ENCODE measurements at places on chromosomes 11 and 22. TPM values are rescaled to one million over a fixed set of nuclear protein-coding genes. Genes with fewer than 3 reads are reported as not detected.

ABTB2 gene
- total RNA-seq = 12.7 TPM

OR5T1 gene
- total RNA-seq = not detected

PACSIN3 gene
- 114 TPM for total RNA-seq

IGSF22 gene
- total RNA-seq = 0.63 TPM

YDJC gene
- total RNA-seq = 25.7 TPM

HEPHL1 gene
- not detected for total RNA-seq

TMX2 gene
- 124 TPM for total RNA-seq

RIMBP3C gene
- total RNA-seq = 0.15 TPM

PCNX3 gene
- 76.9 TPM for total RNA-seq

NAALADL1 gene
- not detected for total RNA-seq

POU2AF1 gene
- not detected for total RNA-seq

RFPL1 gene
- total RNA-seq = not detected

TRIM48 gene
- total RNA-seq = not detected

GRCh38 chr11:34356913-34357700, 703 bp downstream of the ABTB2 start:
- peak; percentile 56 for DNase-seq

- no peak for DNase-seq
Observed at GRCh38 chr11:120390585-120390922, 54.3 kb downstream of the ARHGEF12 start.

DNA sequence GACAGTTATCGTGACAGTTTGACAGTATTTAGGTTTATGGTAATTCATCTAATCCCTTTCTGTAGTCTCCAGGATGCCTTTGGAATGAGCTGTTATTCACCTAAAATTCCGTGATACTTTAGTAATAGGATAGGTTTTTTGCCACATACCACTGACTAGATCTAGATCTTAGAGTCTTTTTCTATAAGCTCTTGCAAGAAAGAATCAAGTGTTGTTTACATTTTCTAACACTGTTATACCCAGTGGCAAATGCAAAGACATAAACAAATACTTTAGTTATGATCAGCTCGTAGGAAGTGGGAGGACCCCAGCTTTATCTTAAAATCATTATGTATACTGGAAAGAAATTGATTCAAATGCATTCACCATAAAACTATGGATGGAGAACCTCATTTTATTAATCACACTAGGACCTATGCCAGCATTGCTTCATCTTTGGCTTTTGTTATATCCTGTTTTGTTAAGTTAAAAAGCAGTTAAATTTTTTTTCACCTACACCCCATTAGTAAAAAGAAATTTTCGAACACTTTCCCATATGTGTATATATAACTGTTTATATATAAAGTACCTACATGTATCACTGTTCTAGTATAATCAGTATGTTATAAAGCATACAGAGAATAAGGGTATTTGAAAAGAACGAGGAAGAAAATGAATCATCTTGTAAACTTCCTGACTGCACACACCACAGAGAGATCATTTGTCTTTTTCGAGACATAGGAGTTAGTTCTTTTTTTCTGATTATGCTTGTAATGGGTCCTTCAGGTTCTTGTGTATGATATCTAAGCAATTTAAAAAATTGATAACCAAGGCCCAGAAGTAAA, 60.9 kb downstream of the PDHX start:
- peak; percentile 99 for DNase-seq

- no peak for DNase-seq
Observed at GRCh38 chr22:44676441-44677352, 25.3 kb upstream of the PRR5 start.

- no peak for DNase-seq
Observed at GRCh38 chr11:60764879-60765278, 8.2 kb downstream of the MS4A15 start.

DNA sequence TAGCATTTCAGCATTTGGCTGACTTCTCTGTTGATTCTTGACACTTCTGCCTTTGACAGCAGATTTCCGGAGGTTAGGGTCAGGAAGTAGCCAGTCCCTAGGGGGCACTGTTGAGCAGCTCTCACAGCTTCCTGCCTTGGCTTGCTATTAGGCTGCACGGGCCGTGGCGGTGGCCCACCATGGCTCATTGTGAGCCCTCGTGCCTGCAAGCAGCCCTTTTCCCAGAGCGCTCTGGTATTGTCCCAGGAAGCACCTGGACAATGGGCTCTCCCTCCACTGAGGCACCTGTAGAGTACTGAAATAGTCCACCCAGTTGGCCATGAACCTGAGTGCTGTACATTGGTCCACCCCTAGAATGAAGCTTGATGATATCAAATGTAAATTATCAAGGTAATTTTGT, 100.2 kb upstream of the GAL start:
- DNase-seq = no peak

GRCh38 chr11:121459413-121460017, 6.7 kb upstream of the SORL1-AS1 start:
- no peak for DNase-seq

DNA sequence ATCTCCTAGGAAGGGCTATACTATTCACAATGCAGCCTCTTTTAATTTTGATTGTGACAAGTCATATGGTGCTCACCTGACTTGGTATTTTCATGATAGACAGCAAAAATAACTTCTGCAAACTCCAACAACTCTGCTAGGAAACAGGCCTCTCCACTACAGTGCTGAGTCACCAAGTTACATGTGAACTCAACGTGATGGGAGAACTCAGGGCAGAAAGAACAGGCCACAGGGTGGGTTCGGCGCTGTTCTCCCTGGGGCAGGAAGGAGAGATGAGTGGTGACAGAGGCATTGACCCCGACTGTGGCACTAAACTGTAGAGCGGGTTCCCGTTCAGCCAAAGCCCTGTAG, 76.6 kb upstream of the UCP3 start:
- DNase-seq = no peak

DNA sequence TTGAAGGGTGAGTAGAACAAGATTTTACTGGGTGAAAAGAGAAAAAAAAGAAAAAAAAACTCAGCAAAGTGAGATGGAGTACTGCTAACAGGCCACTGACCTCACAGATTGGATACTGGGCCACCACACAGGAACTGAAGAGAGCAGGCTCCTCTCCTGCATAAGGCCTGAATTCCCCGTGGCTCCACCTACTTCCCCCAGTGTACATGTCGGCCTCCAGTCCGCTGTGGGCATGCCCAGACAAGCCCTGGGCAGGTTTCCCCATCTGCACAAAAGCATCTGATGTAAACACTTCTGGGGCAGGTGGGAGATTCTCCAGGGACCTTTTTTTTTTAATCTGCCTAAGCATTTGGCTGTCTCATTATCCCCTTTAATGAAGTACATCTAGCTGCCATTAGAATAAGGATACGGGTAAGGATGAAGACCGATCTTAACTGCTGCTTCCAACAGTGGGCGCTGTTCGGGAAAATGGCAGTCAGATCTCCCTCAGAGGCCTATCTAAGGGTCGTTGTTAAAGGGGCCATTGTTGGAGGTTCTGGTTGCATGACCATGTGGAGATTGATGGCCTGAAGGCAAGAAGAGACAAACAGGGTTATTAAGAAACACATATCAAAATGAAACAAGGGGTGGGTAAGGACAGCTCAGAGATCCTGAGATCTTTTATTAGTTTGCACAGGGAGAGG, 48.5 kb downstream of the MS4A13 start:
- no peak for DNase-seq

DNA sequence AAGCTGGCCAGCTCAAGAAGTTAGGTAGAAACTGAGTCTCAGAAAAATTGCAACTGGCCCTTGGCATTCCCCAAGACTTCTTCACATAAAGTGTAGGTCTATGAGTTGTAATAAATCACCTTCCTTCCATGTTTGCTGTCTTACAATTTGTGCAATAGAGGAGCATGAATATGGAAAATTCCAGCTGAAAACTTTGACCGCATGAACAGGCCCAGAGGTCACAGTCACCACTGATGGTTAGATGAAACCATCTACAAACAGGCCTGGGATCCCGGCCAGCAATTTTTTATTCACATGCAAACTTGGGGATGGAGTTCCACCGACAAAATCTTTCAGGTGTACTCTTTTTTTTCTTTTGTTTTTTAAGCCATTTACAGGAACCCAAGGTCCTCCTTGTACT, 88.1 kb downstream of the SERGEF start:
- no peak for DNase-seq

- no peak for DNase-seq
Observed at GRCh38 chr11:103947546-103947919, 88.9 kb upstream of the DDI1 start.

- DNase-seq = no peak
Observed at GRCh38 chr11:33984682-33985389, 66.7 kb upstream of the CAPRIN1 start.

DNA sequence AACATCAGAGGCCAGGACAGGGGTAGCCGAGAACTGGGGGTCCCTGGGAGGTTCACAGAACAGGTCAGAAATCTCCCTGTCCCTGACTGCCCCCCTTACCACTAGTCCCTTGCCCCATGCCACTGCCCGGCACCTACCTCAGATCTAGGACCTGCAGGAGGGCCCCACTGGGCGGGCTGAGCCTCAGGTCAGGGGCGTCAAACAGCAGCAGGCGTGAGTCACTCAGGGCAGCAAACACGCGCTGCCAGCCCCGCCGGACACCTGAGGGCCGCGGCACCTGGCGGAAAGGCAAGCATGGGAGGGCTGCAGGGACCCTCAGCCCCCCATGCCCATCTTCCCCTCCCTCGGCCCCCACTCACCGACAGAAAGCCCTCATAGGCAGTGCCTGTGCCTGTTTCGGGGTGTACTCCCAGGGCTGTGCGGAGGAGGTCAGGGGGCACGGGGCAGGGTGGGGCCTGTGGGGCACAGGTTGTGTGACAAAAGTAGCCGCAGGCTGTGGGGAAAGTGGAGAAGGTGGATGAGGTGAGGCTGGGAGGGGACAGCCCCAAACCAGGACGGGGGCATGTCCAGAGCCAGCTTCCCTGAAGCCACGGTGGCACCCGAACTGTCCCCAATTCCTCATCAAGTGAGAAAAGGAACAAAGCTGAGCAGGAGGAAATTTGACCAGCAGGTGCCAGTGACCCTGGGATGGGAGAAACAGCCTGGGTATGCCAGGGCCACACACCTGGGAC, 11.8 kb downstream of the CDC42BPG start:
- no peak for DNase-seq

GRCh38 chr11:23023319-23023718, 163.0 kb upstream of the CCDC179 start:
- DNase-seq = no peak

DNA sequence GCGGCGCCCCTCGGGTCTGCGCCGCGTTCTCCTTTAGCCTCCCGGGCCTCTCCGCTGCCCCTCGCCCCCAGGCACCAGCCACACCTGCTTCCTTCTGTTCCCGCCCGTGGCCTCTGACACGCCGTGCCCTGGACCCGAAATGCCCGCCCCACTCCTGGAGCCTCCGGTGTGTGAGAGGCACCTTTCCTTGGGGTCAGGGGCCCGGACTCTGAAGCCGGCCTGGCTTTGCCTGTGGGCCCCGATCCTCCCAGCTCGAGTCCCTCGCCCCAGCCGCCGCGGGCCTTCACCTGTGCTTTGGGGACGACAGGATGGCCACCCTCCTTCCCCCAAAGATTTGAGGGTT, 661 bp upstream of the CDPF1 start:
- DNase-seq = no peak

DNA sequence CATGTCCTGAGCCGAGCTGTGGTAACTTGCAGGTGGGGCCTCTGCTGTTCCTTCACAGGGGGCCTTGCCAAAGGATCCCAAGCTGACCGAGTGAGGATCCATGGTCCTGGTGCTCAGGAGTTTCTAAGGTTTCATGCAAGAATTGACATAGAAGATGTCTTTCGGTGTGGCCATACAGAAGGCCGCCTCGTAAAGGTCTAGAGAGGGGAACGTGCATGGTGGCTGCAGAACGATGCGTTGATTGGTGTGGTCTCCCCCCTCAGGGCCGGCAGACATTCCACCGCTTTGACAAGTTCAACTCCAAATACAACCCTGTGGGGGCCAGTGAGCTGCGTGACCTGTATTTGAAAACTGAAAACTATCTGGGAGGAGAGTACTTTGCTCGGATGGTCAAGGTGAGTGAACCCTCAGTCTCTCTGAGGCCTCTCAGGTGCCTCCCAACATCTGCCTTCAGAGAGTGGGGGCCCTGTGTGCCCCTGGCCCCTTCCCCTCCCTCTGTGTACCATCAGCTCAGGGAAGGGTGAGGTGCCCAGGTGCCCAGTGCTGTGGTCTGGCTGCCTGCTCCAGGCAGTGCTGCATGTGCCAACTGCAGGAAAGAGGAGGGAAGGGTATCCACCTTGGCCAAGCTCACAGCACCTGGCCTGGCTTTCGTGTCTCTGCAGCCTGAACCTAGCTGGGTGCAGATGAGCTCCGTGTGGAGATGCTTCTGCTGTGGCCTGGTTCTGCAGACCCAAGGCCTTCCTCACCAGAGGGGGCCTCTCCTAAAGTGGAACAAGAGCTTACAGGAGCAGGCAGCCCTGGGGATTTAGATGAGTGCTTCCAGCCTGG, 39.8 kb downstream of the AMPD3 start:
- DNase-seq = no peak

GRCh38 chr11:116513894-116514293, 258.9 kb downstream of the BUD13 start:
- DNase-seq = peak; percentile 3

DNA sequence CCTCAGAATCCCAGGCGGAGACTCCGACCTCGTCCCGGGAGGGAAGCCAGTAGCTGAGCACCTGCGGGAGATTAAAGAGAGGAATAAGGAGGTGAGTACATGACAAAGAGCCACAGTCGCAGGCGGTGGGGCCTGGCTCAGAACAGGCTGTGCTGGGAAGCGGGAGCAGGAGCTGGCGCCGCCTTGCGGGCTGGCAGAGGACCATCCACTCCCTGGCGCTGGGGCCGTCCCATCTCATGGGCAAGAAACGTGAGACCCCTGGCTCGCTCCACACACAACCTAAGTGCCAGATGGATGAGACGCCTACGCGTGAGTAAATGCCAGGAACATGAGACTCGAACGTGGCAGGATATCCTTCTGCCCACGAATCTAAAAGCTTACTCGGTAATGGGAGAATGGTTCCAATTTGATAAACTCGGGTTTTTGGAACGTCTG, 6.3 kb downstream of the CEND1 start:
- DNase-seq = no peak

All from PC-9 (cell line).